CD4-positive, alpha-beta T cell treated with Interleukin-10 for 1 hour (primary cell): ENCODE measurements at places on chromosomes 7 and 10.

- DNase-seq, result no peak
These were observed 73.9 kb downstream of the GRID1 start for GRCh38 chr10:86292462-86293395.

DNA sequence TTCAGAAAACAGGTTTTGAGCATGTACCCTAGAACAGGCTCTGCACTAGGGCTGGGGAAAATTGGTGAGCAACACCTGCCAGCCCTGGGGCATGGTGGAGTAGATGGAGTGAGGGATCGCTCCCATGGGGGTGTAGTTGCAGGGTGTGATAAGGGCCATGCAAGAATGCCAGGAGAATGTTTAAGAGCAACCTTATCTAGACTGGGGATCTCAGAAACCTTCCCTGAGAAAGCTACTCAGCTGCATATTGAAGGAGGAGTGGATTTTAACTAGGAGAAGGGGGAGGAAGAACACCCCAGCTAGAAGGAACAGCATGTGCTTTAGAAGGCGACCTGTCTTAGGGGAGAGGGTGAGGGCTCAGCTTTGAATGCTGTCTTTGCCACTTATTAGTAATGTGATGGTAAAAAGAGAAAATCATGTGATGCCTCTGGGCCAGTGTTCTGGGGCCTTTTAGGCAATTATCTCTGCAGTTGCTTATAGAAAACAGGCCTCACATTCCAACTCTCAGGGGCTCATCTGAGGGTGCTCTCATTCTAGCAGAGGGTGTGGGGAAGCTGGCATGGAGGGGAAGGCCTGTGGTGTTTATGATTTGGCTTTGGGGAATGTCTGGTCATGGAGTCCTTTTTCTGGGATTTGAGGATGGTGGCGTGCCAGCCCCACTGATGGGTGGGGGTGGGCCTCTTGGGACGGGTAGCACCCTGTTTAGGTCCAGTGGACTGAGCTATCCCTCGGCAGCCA lies 225.4 kb downstream of the BMPER start:
- no peak for DNase-seq

GRCh38 chr10:29896053-29896452 lies 163.3 kb downstream of the JCAD start:
- DNase-seq, result no peak

- DNase-seq, result no peak
These were observed 226.4 kb downstream of the TWIST1 start for GRCh38 chr7:18890885-18891621.

GRCh38 chr10:53434413-53434812 lies 661.8 kb upstream of the MBL2 start:
- no peak for DNase-seq

DNA sequence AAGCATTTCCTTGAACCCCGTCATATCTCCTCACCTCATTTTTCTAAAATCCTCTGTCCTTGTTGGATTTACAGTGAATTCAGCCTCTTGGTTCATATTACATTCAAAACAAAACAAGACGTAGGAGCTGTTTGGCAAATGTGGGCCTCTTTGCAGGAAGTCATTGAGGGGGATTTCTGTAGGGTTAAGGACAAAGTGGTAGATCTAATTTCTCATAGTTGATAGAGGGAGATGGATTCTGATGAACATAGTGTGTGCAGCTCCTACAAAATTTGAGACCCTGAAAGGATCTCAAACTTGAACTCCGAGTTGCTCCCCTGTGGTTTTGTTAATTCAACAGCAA lies 682 bp downstream of the TBXAS1 start:
- no peak for DNase-seq

DNA sequence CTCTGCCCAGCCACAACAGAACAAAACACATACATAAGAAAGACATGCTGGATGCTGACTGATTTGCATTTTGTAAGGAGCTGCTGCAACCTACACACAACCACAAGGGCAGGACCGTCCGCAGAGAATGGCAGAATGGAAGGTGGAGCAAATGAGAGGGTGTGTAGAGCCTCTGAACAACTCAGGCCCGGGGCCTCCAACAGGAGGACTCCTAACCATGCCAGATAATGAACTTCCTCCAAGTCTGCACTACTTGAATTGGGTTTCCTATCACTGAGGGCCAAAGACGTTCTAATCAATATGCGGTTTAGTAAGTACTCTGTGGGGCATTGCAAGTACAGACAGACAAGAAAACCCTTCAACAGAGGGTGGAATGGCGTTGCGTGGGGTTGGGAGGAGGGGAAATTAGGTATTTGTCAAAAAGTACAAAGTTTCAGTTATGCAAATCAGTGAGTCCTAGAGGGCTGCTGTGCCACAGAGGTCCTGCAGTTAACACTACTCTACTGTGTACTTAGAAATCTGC lies 14.6 kb downstream of the VOPP1 start:
- no peak for DNase-seq

DNA sequence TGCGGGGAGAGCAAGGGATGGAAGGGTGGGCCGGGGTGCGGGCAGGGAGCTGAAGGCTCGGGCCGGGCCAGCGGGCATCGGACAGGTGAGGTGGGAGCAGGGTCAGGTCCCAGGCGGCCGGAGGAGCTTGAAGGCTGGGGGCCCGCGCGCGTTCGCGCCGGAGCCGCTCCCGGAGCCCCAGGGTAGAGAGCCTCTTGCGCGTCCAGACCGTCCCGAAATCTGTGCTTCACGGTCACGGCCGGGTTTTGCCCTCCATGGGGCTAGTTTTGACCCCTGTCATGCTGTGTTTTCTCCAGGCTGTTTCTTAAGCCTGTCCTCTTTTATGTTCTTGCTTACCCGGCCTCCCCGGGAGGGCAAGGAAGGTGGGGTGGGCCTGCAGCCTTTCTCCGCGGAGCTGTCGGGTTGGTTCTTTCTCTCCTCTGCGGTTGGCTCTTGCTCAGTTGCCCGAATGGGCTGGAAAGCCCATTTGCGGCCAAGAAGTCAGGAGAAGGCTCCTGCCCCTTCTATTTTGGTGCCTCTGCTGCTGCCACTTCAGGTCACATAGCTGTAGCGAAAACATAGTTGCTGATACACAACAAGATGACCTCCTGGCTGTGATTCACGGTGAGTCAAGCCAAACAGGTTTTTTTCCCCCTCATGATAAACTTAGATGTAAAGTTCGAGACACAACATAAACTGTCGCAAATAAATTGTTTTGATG lies 650 bp downstream of the UBE2D1 start:
- DNase-seq, result no peak

DNA sequence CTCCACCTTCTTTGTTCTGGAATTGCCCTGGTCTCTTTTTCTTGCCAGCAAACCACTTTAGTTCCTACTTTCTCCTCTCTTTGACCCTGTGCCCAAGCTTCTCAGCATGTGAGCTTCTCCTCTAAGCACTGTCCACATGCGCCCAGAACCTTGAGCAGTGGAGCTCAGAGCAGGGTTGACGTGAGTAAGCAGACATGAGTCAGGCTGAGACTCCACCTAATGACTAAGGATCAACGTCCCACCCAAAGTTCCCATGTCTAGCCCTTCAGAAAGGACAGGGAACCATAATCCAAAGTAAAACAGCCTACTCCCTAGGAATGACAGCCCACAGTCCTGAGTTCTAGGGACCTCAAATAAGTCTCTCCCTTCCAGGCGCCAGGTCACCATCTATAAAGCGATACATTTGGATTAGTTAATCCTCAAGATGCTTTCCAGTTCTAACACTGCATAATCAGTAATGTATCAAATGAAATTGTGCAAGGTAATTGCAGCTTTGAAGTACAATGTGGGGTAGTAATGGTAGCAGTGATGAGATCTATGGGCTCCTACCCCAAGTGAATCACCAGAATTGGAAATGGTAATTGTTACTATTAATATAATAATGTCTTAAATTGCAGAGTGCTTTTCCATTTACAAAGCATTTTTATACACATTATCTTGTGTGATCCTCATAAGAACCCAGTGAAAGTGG lies 44.5 kb downstream of the KCNMA1 start:
- DNase-seq, result no peak

DNA sequence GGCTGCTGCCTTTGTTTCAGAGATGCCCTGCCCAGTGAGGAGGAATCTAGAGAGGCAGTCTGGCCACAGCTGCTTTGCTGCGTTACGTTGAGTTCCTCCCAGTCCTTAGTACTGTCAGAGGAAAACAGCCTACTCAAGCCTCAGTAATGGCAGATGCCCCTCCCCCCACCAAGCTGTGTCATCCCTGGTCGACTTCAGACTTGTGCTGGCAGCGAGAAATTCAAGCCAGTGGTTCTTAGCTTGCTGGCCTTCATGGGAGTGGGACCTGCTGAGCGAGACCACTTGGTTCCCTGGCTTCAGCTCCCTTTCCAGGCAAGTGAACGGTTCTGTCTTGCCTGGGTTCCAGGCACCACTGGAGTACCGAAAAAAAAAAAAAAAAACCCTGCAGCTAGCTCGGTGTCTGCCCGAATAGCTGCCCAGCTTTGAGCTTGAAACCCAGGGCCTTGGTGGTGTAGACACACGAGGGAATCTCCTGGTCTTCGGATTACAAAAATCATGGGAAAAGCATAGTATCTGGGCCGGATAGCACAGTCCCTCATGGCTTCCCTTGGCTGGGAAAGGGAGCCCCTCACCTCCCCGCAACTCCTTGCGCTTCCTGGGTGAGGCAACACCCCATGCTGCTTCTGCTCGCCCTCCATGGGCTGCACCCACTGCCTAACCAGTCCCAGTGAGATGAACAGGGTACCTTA lies 9.1 kb downstream of the SDHAF3 start:
- DNase-seq, result no peak

- no peak for DNase-seq
These were observed 330.4 kb upstream of the AOAH start for GRCh38 chr7:37054624-37055241.

DNA sequence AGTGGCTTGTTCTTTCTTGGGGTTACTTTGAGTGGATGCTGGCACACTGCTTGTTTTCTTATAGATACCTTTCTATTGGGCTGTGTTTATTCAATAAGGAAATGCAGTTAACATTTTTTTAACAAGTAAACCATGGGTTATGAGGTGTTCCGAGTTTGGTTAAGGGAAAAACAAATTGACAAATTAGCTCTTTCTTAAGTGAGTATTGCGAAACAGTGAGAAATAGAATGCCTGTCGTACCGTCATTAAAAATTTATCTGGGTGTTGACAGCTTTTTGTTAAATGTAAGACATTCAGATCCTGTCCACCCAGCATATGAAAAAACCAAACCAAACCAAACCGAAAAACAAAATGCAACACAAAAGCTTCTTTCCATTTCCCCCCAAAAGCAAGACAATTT lies 6.2 kb downstream of the CUX1 start:
- no peak for DNase-seq

- no peak for DNase-seq
These were observed 239.7 kb downstream of the FANK1 start for GRCh38 chr10:126135941-126136595.

DNA sequence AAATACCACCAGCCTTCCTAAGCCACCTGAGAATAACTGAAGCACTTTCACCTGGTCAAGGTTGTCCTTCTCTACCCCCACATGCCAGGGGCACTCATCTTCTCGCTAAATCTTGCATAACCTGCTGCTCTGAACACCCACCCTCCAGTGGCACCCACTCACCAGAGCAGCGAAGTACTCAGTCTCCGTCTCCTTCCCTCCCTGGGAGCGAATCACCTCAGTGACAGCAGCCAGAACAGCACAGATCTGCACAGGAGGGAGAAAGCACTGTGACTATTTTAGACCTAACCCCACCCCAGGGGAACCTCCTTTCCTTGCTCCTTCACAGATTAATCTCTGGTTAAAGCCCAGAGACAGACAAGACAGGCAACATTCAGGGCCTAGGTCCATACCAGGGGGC lies 5.1 kb downstream of the RRP12 start:
- DNase-seq, result no peak

- no peak for DNase-seq
These were observed 220.2 kb downstream of the DGKI start for GRCh38 chr7:137626469-137627067.
